Osteoblast (primary cell): ENCODE measurements at places on chromosomes 7 and 10. TPM values are rescaled to one million over a fixed set of nuclear protein-coding genes. Genes with fewer than 3 reads are reported as not detected.

DNA sequence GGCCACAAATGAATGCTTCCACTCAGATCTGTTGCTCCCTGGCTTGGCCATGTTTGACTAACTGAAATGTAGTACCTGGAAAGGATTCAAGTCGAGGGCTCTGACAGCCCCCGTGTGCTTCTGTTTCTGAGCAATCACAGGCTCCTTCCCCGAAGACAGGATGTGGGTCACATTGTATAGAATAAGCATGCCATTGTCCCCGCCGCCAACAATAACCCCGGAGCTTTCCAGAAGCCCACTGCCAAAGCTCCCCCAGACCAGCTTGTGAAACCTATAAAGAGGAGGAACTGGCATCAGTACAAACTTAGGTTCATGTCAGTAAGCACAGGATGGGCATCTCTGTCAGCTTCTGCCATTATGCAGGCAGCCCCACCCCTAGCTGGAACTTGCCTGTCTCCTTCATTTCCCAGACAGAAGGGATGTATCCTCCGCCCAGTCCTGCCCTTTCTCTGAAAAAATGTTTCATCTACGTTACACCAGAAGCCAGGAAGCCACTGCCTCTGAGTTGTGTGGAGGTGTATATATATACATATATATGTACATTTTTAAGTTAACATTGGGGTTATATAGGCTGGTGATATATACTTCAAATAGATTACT is 10.3 kb downstream of the SEC31B start:
- no peak for DNase-seq

Gene CAV1
- 291 and 337 TPM in 2 replicates for total RNA-seq

GRCh38 chr7:5417106-5418071 is 6.2 kb downstream of the TNRC18 start:
- peak; percentile 43 for DNase-seq

DNA sequence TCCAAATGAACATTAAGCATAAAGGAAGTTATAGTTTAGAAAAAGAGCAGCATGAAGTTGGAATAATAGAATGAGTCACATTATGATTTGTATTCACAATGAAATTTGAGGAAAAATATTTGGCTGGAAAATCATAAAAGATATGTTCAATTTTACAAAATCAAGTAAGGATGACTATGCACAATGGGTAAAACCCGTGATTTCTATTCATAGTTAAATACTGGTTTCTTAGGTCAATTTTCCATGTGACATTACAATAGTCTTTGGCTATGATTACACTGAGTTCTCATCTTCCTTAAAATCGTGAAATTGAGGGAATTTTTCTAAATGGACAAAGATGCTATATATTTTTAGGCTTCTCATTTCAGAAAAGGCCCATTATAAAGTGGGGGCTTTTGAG is 17.4 kb upstream of the CCDC172 start:
- no peak for DNase-seq

DNA sequence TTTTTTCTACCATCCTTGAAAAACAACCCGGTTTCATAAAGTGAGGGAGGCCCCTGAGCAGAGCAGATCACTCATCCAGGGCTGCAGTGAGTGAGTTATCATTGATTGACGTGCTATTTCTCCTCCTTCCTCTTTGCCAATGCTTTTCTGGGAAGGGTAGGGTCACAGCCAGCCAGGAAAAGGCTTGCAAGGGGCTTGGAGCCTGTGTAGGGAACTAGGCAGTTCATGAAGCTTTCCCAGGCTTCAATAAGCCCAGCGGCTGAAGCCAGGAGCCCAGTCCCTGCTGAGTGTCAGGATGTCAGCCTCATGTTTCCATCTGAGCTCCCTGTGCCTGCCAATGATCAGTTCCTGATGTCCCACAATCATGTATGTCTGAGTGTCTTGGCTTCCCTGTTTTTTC is 584.7 kb downstream of the GALNT17 start:
- no peak for DNase-seq

GRCh38 chr10:92240289-92241157 is 50.4 kb downstream of the CPEB3 start:
- peak; percentile 92 for DNase-seq

DNA sequence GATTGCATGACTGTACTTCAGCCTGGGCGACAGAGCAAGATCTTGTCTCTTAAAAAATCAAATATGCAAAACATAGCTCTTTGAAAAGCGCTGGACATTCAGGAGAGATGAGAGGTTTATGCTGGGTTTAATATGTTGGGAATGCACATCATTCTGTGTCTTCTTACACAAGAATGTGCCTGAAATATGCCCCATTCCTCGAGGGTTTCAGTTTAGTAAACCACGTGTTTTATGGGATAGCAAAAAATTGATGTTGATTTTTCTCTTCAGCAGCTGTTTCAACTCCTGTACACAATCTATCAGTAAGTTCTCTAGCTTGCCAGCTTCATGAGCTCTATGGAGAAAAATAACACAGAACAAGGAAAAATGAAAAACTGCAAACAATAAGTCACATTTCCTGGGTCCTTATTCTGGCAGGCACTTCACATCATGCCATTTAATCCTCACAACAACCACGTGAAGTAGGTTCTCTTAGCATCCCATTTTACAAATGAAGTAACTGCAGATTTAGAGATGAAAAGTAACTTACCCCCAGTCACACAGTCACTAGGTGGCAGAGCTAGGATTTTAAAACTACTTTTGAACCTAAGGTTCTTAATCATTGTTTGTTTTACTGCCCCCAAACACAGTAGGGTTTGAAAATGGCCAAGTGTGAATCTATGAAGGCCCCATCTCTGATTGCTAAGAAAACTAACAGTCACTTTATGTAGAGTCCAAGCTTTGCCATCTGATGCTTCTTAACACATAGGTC is 423.6 kb downstream of the PHTF2 start:
- peak; percentile 37 for DNase-seq

DNA sequence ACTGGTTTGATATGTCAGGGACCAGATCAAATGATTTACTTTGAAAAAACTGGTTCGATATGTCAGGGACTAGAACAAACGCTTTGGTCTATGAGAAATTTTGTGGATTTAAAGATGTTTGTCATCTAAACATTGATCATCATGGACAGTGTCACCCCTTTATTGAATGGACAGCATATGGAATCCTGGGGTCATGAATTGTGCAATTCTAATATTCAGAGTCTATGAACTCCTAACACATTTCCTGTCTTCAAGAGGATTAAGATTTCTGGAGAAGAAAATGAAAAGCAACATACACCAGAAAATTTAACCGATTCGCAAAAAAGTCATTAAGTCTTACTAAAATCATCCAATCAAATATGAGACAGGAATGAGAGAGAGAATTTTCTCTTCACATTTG is 106.4 kb upstream of the FAM133B start:
- no peak for DNase-seq

Gene SUN3
- not detected in 2 replicates for total RNA-seq

GRCh38 chr7:43481902-43482678 is 100.8 kb upstream of the STK17A start:
- peak; percentile 64 for DNase-seq

- DNase-seq = no peak
Measured at GRCh38 chr7:11005202-11005601, 31.5 kb downstream of the PHF14 start.

DNA sequence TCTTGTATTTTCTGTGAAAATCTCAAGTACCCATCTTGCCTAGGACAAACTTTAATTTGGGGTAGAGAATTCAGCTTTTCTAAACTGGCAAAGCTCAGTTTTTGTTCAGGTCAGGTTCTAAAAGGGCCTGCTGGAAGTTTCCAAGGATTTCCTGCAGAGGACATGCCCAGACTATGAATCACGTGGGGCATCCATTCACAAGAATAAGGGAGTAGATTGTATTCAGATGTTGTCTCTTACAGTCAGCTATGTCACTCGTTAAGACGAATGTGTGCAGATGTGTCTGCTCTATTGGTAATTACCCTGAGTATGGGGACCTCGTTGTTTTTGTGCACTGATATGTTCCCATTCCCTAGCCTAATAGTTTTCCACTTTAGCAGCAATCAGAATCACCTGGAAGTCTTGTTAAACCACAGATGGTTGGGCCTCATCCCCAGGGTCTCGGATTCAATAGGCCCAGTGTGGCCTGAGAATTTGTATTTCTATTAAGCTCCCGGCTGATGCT is 81.0 kb upstream of the ITPRID1 start:
- DNase-seq = no peak

- peak; percentile 77 for DNase-seq
Measured at GRCh38 chr7:105399043-105399725, 10.5 kb upstream of the SRPK2 start.

DNA sequence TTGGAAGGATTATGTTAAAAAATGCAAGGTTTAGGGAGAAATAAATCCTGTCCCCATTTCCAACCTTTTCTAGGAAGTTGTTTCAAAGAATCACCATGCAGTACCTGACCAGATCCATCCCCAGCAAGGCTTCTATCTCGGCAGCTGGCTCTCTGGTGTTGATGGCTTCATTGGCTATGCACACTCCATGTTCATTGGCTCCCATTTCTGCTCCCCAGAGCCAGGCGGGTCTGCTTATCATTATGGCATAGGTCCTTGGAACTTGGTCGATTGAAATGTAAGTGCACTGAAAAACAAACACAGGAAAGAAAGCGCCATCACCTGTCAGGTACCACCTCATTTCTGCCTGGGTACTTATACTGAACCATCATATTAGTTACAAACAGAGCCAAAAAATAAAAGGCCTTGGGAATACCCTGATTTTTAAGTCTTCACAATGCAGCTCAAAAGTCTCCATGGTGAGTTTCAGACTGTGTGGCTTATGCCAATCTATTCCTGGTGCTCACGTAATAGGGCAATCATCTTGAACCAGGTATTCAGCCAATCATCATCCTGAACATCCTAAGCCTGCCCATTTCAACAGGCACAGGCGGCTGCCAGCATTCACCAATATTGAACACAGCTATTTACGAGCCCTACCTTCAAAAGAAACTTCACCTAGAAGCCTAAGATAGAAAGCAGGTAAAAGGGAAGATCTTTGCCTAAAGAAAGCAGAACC is 34.4 kb downstream of the SCRN1 start:
- DNase-seq = no peak

Gene C7orf33
- not detected in 2 replicates for total RNA-seq

Gene PRKAR2B
- total RNA-seq = 2.4 and 2.5 TPM in 2 replicates

GRCh38 chr7:141304291-141304690 is 230.4 kb downstream of the TMEM178B start:
- DNase-seq = peak; percentile 34

Gene MARCHF5
- total RNA-seq = 14.1 and 19.2 TPM in 2 replicates

GRCh38 chr10:4234661-4235060 is 449.7 kb upstream of the KLF6 start:
- DNase-seq = no peak

- DNase-seq = no peak
Measured at GRCh38 chr10:98257961-98258360, 10.0 kb downstream of the LOXL4 start.

GRCh38 chr7:70156057-70156456 is 557.8 kb downstream of the AUTS2 start:
- no peak for DNase-seq

DNA sequence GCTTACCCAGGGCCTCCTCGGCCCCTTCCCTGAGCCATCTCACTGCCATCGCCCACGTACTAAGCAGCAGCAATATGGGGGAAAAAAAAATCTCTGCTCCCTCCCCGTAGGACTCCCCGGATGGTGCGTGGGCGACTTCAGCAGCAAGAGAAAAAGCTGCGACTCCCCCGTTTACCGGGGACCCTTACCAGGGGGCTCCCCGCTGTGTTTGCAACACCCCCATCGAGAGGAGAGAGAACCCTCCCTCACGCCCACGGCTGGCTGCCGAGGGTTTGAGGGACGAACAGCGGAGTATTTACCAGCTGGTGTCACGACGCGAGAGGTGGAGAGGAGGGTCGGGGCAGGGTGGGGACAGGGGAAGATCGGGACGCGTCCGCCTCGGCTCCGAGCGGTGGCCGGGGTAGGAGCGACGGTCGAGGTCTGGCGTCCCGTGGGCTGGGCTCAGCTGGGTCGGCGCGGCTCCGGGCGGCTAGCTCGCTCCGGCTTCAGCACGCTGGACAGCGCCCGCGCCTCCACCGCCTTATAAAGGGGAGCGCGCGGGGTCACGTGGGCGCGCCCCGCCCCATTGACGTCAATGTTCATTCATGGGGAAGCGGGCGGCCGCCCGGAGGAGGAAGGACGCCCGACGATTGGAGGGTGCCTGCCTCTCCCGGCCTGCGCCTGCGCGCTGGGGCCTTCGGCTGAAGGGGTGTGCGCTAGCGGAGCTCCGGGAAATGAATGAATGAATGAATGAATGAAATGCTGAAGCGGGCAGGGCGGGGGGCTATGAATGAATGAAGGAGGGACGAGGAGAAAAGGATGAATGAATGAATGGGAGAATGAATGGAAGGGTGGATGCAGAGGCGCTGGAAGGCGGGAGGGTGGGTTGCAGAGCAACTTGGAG is at the start of gene VGF:
TSS of gene VGF (minus strand) at position 495 of the 883 bp plus-strand sequence. CDS start 726 bp downstream, outside the sequence.
- DNase-seq = peak; percentile 100

- DNase-seq = peak; percentile 71
Measured at GRCh38 chr10:13087986-13088618, 11.9 kb upstream of the OPTN start.

DNA sequence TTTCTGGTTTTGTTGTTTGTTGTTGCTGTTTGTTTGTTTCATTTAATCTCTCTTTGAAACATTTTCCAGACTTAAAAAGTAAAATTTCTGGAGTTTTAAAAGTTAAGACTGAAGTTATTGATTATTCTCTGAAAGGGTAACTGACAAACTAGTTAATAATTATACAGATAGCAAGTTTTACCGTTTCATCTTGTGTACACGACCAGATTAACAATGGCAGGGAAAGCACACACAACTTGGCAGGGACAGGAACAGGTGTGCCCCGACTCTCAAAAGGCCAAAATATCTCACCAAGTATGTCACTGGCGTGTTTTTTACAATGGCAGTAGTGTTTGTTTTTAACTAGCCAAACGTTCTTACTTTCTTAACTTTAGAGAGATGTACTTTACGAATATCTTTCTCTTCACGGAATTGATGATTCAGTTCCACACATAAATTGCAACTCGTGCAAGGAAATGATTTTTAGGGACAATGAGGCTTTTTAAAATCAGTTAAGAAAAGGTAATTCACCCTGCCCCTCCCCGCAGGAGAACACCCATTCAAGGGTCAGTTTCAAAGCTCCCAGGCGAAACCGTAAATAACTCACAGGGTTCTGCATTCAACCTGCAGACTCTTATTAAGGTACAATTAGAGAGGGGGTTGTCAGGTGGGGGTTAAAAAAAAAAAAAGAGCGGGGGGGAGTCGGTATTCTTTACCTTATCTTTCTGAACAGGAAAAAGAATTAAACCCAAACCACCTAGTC is 3.5 kb downstream of the CTBP2 start:
- no peak for DNase-seq

DNA sequence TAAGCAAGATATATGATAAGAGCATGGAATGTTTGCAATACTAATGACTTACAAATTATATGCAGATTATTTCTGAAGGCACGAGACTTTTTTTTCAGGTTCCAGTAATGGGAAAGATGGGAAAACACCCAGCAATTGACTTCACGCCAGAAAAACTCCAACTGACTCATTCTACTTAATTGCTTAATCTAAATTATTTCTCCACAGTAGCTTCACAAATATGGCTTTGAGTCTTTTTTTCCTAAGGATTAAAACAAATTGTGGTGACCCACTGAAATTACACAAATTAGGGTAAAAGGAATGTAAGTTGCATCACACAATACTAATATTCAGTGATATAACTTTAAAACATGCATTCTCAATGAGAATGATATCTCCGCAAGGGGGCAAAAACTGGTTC is 138.7 kb downstream of the GNAI1 start:
- peak; percentile 0 for DNase-seq

Gene GIMAP1
- not detected in 2 replicates for total RNA-seq
